Anterior cingulate cortex (tissue), 58 donors: ENCODE measurements at places on chromosomes 7 and 10.

- no peak for DNase-seq
These were observed 116.1 kb downstream of the KLF6 start for GRCh38 chr10:3668966-3669330.

DNA sequence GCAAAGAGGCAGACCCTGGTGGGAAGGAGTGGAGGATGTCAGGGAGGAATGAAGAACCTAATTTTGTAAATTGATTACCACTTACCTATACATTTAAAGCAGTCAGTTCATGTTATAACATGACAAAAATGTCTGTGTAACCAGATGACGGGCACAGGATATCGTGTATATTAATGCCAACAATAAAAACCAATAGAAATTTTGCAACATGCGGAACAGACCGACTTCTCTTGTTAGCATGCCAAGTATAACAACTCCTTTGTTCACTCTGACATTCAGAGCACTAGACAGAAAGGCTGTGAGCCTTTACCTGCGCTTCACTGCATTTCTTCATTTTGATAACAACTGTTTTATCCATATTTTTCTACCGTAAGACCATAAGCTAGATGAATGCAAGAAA is 29.9 kb downstream of the CDK6 start:
- DNase-seq: no peak

DNA sequence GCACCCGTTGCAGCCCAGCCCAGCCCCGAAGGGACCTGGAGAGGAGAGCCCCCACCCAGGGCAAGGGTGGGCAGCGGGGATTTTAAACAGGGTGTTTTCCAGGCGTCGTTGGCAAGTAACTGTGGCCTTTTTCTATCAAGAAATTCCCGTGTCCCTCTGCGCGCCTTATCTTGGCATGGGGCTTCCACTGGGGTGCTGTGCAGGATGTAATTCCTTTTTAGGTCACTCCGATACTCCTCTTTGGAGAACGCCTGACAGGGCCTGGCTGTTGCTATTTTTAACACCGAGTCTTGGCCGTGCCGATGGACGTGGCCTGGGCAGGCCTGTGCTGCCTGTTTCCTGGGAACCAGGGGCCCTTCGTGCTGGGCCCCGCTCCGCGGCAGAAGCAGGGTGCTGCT is 93.8 kb downstream of the INPP5A start:
- DNase-seq: no peak

DNA sequence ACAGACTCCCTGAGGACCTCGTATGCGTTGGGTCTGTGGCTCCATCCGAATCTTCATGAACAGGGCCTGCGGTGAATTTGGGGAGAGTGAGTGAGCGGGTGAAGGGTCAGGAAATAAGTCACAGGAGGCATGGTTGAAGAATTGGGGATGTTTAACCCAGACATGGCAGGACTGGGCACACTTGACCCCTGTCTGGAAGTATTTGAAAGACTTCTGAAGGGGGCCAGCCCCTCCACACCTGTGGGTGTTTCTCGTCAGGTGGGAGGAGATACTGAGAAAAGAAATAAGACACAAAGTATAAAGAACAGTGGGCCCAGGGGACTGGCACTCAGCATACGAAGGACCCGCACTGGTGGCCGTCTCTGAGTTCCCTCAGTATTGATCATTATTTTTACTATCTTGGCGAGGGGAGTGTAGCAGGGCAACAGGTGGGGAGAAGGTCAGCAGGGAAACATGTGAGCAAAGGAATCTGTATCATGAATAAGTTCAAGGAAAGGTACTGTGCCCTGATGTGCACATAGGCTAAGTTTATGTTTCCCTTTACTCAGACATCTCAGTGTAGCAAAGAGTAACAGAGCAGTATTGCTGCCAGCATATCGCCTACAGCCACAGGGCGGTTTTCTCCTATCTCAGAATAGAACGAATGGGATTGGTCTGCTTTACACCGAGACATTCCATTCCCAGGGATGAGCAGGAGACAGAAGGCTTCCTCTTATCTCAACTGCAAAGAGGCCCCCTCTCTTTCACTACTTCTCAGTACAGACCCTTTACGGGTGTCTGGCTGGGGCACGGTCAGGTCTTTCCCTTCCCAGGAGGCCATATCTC is 38.2 kb upstream of the PFKFB3 start:
- no peak for DNase-seq

GRCh38 chr10:57925045-57925444 is 342.6 kb downstream of the IPMK start:
- DNase-seq: no peak
